AG20443 (cell line): ENCODE measurements at places on chromosomes 12 and 14.

DNA sequence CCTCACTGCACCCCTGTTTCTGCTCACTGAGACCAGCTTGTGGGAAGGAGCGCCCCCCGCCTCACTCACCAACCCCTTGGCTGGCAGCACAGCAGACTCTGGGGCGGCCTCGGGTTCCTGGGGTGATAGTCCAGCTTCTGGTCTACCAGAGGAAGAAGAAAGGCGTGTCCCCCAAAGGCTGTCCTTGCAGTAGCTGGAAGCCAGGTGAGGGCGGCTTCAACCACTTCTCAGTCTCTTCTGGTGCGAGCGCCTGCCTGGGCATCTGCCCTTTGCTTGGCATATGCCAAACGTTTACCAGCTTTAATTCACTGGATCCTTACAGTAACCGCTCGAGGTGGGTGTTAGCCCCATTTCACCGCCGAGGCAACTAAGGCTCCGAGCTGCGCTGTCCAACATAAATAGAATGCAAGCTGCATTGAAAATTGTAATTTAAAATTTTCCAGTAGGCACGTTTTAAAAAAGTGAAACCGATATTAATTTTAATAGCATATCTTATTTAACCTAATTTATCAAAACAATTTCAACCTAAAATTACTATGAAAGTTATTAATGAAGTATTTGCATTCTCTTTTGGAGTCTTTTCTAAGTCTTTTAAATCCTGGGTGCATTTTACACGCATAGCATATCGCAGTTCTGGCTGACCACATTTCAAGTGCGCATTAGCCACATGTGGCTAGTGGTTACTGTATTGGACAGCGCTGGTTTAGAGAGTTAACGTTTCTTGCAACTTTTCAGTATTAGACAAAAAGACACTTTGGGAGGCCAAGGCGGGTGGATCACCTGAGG, 872 bp downstream of the FAM177A1 start:
- no peak for DNase-seq

GRCh38 chr12:95648990-95649791, 97.9 kb upstream of the USP44 start:
- DNase-seq, result peak; percentile 58

- no peak for DNase-seq
Measured at GRCh38 chr12:75754698-75755097, 243.3 kb upstream of the KRR1 start.

DNA sequence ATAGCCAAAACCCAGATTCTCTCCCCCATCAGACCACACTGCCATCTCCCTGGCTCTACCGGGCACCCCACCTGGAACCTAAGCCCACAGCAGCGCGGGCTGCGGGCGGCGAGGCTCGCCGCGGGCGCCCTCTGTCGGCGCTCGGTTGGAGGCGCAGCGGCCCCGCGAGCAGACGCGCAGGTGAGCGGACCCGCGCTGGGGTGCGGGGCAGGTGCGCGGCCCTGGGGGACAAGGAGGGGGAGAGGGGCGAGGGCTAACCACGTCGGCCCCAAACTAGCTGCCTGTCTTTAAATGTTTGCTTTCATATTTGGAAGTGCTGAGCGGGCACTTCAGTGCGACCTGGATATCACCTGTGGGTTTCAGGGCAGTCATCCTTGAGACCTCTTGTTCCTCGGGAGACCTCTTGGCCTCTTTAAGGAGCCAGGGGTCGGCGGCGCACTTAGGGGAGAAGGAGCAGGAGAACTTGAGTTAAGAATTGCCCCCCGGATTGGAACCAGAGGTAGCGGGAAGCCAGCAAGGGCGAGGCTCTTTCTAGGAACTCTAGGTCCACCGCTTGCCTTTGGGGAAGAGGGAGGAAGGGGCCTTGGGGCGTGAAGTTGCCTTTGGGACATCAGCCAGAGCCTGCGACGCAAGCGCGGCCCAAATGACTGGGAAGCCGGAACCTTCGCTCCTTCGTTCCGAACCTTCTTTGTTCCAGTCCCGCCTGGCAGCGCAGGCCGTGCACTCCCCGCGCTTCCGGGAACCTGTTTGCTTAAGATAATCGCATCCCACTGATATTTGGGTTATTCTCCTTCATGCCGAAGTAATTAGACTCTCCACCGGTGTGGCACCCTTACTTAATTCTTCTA, 78.7 kb downstream of the NEDD1 start:
- DNase-seq, result peak; percentile 75

GRCh38 chr12:3772380-3772779, 19.5 kb upstream of the CRACR2A start:
- peak; percentile 39 for DNase-seq

- no peak for DNase-seq
Measured at GRCh38 chr12:20489645-20490044, 121.3 kb downstream of the PDE3A start.

DNA sequence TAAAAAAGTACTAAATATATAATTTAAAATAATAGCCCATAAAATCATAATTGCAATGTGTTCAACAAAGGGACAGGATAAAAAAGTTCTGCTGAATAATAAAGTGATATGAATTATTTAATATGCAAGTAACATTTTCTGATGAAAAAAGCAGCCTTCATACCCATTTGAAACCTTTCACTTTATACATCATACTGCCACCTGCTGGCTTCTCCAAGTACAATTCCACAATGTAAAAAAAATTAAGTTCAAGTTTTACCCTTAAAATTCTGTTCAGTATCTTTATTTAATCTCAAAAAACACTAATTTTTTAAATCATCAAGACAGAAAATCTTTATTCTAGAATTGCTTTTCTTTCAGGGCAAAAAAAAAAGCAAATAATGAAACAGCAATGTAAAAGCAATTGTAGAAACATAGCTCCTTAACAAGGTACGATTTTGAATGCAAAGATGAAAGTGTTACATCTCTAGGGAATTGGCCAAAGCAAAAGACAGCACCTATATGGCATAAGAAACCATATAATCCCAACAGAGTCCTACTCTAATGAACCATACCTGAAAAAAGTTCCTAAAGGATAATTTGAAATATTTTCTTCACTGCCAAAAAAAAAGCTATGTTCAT, 15.0 kb downstream of the MDM1 start:
- DNase-seq, result peak; percentile 26

DNA sequence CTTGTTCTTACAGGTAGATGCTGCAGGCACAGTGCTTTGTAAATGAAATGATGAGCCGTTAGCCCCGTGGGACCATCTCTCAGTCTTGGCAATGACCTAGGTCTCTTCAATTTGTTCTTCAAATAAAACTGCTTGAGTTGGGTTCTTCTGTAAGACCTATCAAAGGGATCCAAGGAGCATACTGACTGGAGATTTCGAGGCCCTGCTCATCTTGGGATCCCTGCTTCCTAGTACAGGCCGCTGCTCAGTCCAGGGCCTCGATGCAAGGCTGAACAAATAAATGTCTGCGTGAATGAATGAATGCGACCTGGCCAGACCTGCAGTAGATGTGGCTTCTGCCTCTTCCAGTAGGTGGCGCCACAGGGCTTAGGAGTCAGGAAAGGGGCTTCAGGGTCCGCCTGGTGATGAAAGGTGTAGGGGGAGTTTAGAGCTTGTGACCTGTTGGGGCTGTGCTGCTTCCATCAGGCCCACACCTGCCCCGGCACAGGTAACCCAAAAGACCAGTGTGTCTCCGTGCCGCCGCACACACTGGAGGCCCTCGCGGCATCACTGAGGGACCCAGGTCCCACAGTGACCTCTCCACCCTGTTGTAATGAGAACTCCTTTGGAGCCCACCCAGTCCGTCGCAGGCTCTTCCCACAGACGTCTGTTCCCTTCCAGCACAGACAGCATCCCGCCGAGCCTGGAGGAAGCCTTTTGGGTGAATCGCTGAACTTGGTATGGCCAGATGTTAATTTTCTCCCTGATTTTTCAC, 4.4 kb downstream of the CACNA1C start:
- DNase-seq, result peak; percentile 53

- DNase-seq, result peak; percentile 43
Measured at GRCh38 chr12:93376436-93377251, 1.1 kb upstream of the NUDT4 start.
